Adrenal gland (tissue), 19 donors: ENCODE measurements at places on chromosomes 1 and 21. TPM values are rescaled to one million over a fixed set of nuclear protein-coding genes. Genes with fewer than 3 reads are reported as not detected.

DNA sequence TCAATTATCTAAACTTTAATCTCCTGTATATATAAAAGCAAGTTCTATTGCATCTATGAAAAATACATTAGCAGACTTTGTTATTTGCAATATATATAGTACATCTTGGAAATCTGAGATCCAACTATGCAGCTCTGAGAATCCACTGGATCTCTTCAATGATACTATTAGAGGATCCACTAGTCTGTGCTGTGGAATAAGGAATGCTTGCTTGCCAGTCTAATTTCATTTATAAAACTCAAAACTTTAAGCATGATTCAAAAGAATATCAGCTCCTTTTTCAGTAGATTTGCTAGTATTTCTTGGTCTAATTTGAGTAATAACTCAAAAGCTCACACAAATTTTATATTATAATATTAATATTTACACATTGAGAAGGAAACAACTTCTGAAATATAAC, 115.1 kb downstream of the SPATA6 start:
- no peak for DNase-seq
- no peaks in the 10 kb centered on the region for H3K36me3 ChIP-seq
- H3K4me3 ChIP-seq: no peak overlapping the region
- H3K4me1 ChIP-seq: no peaks in the 10 kb centered on the region
- H3K27me3 ChIP-seq: no peaks in the 10 kb centered on the region

AIM2 gene
- 1.1 TPM for total RNA-seq

- H3K27ac ChIP-seq: no peak overlapping the region
- no peak overlapping the region for H3K4me3 ChIP-seq
Measured at GRCh38 chr1:47738560-47739182, 258.5 kb downstream of the TRABD2B start.

DNA sequence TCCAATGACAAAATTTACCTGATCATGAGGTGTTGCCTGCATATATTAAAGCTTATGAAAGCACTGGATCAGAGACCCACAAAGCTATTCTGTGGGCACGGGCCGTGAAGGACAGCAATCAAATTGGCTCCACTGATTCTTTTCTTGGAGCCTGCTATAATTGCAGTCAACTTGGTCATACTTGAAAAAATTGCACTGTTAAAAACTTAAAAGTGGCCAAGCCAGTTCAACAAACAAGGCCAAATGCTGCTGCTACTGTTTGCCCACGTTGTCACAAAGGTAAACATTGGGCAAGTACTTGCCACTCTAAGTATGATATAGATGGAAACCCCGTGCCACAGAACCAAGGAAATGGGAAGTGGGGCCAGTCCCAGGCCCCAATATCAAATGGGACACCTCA, 37.8 kb downstream of the CYP4A11 start:
- H3K4me3 ChIP-seq: no peak overlapping the region
- H3K4me1 ChIP-seq: no peaks in the 10 kb centered on the region
- DNase-seq: no peak
- H3K27ac ChIP-seq: no peak overlapping the region
- H3K27me3 ChIP-seq: no peaks in the 10 kb centered on the region
- no peaks in the 10 kb centered on the region for H3K36me3 ChIP-seq

SASS6 gene
- 1.1 TPM for total RNA-seq

SPRR5 gene
- total RNA-seq: not detected

DNA sequence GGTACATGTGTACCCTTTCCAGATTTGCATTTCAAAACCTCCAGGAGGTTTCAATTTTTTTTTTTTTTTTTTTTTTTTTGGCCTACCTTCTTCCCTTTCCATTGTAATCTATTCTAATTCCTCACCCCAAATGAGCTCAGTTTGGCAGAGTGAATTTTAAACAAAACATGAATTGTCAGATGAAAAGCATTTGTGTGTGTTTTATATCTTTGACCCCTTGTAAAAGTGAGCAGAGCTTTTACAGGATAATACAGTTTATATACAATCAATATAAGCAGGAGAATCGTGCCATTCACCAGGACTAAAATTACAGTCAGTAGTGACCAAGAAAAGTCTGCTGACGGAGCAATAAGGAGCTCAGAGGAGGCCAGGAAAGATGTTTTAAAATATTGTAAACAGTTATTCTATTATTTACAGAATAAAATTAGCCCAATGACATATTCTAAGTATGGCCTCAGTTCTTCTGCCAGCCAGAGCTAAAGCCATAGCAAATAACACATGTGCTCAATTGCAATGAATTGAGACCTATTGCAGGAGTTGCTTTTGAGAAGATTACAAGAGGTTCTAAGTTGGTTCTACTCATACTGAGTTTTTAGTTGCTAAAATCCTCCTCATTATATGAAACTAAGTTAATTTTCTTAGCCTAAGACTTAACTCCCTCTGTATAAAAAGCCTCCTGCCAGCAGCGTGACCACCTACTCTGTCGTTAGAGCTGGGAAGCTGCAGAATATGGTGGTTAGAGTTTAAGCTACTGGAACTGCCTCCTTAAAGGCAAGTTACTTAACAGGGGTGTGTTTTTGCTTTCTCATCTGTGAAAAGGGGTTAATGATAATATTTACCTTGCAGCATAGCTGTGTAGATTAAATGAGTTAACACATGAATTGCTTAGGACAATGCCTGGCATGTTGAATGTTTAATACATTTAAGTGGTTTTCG, 50.8 kb upstream of the ZNF326 start:
- DNase-seq: no peak
- no peak overlapping the region for H3K4me3 ChIP-seq
- H3K4me1 ChIP-seq: no peaks in the 10 kb centered on the region

DNA sequence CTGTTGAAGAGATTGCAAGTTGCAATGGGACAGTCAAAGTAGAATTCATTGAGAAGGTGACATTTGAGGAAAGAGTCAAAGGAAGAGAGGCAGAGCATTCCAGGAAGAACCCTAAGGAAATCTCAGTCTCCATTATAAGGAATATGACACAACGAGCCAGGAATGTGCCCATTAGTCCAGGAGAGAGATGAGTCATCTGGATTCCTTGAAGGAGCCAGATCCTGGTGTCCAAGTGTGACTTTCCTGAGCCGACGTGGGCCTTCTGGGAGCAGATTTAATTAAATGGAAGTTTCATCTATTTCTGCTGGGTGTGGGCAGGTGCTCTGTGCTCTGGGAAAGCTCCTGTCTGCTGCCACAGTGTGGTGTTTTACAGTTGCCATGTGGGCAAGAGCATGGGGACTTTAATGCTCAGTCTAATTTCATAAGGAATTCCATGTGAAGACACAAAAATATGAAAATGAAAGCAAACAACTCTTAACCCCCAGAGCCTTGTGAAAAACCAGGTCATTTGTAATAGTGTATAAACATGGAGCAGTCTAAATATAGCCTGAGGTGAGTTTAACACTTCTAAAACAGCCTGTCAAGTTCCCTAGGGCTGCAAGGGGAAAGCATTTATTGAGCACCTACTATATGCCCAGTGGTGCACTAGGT, 111.4 kb upstream of the ARTN start:
- H3K27me3 ChIP-seq: no peaks in the 10 kb centered on the region
- H3K4me3 ChIP-seq: no peak overlapping the region
- peaks cover 10% of the 10 kb centered on the region for H3K4me1 ChIP-seq
- peak overlapping the region; percentile 23 for H3K27ac ChIP-seq
- H3K36me3 ChIP-seq: no peaks in the 10 kb centered on the region

GRCh38 chr1:113972954-113973353, 6.3 kb upstream of the OLFML3 start:
- H3K36me3 ChIP-seq: no peaks in the 10 kb centered on the region
- DNase-seq: no peak
- no peak overlapping the region for H3K4me3 ChIP-seq
- peaks cover 11% of the 10 kb centered on the region for H3K4me1 ChIP-seq
- no peaks in the 10 kb centered on the region for H3K27me3 ChIP-seq

- H3K27ac ChIP-seq: no peak overlapping the region
- H3K4me1 ChIP-seq: no peaks in the 10 kb centered on the region
- no peak overlapping the region for H3K4me3 ChIP-seq
- no peak for DNase-seq
- H3K27me3 ChIP-seq: no peaks in the 10 kb centered on the region
Measured at GRCh38 chr1:82836973-82837680, 1036.4 kb downstream of the ADGRL2 start.
